Upper lobe of right lung (tissue), 1 donor: ENCODE measurements at places on chromosomes 6 and 20.
A peak's percentile ranks its signal among the peaks of the same experiment; 100 is the strongest.

- H3K4me1 ChIP-seq, result peaks cover 20% of the 10 kb centered on the region
- DNase-seq, result no peak
- H3K36me3 ChIP-seq, result no peaks in the 10 kb centered on the region
- no peak overlapping the region for H3K4me3 ChIP-seq
Measured at GRCh38 chr20:22791396-22791795, 207.0 kb upstream of the FOXA2 start.

DNA sequence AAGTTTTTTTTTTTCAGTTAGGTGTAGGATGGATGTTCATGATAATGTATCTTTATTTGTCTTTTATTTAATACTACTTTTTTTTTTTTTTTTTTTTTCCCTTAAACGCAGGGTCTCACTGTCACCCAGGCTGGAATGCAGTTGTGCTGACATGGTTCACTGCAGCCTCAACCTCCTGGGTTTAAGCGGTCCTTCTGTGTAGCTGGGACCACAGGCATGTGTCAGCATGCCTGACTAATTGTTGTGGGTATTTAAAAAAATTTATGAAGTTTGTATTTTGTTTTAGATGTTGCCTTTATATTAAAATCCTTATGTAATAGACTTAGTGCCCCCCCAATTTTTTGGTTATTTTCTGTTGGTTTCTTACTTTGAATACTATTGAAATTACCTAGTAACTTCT is 42.6 kb downstream of the NCOA3 start:
- no peak for DNase-seq
- H3K4me1 ChIP-seq, result peaks cover 16% of the 10 kb centered on the region
- H3K27me3 ChIP-seq, result no peaks in the 10 kb centered on the region
- no peak overlapping the region for H3K4me3 ChIP-seq

GRCh38 chr6:117477988-117478852 is 4.3 kb upstream of the DCBLD1 start:
- no peak overlapping the region for H3K27ac ChIP-seq
- no peaks in the 10 kb centered on the region for H3K4me1 ChIP-seq
- no peak overlapping the region for H3K4me3 ChIP-seq
- no peaks in the 10 kb centered on the region for H3K36me3 ChIP-seq

- no peaks in the 10 kb centered on the region for H3K27me3 ChIP-seq
- H3K4me3 ChIP-seq, result peak overlapping the region; percentile 98
- H3K27ac ChIP-seq, result peak overlapping the region; percentile 92
- H3K36me3 ChIP-seq, result peaks cover 29% of the 10 kb centered on the region
- DNase-seq, result peak; percentile 80
- H3K4me1 ChIP-seq, result peaks cover 20% of the 10 kb centered on the region
Measured at GRCh38 chr6:29723666-29724588, 693 bp downstream of the HLA-F start.

GRCh38 chr6:148954934-148955333 is 208.1 kb downstream of the UST start:
- no peaks in the 10 kb centered on the region for H3K27me3 ChIP-seq
- no peak overlapping the region for H3K4me3 ChIP-seq
- no peaks in the 10 kb centered on the region for H3K36me3 ChIP-seq
- DNase-seq, result no peak
- H3K4me1 ChIP-seq, result no peaks in the 10 kb centered on the region
- no peak overlapping the region for H3K27ac ChIP-seq

DNA sequence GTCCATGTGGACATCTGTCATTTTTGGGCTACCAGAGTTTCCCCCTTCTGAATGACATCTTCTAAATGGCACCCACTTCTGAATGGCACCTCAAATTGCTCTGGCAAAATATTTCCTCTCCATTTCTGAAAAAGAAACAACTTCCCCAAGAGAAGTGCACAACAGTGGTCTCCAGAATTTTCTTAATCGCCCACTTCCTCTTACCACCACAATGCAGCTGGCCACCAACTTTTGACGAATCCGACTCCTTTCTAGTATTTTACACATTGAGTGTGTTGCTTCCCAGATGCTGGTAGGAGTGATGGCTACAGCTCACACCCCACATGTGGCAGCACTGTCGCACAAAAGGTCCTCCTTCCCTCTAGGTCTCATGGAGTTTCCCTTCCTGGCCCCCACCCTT is 216.1 kb downstream of the FOXA2 start:
- no peaks in the 10 kb centered on the region for H3K27me3 ChIP-seq
- no peak for DNase-seq
- H3K4me1 ChIP-seq, result no peaks in the 10 kb centered on the region
- no peak overlapping the region for H3K27ac ChIP-seq
- H3K4me3 ChIP-seq, result no peak overlapping the region

GRCh38 chr6:169146521-169146920 is 107.1 kb downstream of the THBS2 start:
- no peaks in the 10 kb centered on the region for H3K4me1 ChIP-seq
- H3K4me3 ChIP-seq, result no peak overlapping the region

DNA sequence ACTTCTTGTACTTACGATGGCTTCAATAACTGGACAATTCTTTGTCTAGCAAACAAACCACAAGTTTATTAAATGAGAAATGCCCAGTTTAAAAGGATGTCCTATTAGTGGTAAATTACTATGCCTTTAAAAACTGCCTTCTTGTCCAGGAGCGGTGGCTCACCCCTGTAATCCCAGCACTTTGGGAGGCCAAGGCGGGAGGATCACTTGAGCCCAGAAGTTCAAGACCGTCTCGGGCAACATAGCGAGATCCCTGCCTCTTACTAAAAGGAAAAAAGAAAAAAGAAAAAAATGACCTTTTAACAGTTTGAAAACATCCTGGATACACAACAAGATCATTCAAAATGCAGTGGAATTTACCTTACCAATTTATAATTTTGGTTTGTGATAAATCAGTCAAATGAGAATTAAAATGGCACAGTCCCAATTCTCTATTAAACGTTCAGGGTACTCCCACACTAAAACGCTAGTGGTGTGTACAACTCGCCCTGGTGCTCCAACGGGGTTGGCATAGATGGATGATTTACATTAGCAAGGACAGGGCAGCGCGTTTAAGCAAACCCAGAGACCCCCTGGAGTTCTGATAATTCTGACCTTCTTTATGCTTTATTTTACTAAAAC is 2.3 kb downstream of the ZBTB2 start:
- no peaks in the 10 kb centered on the region for H3K36me3 ChIP-seq
- H3K27ac ChIP-seq, result peak overlapping the region; percentile 96
- H3K4me3 ChIP-seq, result peak overlapping the region; percentile 93

DNA sequence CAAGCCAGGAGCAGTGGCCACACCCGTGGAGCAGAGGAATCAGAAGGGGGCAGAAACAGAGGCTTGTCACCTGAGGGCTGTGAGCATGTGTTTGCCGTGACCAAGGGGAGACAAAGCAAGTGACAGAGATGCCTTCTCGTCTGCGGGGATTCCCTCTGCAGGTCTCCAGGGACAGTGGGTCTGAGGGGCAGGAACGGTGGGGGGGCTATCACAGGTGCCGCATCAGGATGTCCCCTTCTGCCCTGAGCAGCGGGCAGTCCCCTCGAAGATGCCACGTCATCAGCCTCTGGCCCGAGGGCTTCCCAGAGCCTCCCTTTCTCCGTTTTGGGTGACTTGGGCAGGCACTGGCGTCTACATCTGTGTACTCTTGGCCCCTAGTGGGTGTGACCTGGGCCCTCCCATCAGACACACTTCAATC is 338.7 kb downstream of the PREX1 start:
- no peak overlapping the region for H3K27ac ChIP-seq
- no peak for DNase-seq
- peaks cover 15% of the 10 kb centered on the region for H3K27me3 ChIP-seq
- no peak overlapping the region for H3K4me3 ChIP-seq
- no peaks in the 10 kb centered on the region for H3K4me1 ChIP-seq
- no peaks in the 10 kb centered on the region for H3K36me3 ChIP-seq

GRCh38 chr20:22339091-22339881 is 245.1 kb downstream of the FOXA2 start:
- no peaks in the 10 kb centered on the region for H3K4me1 ChIP-seq
- no peak overlapping the region for H3K27ac ChIP-seq
- no peaks in the 10 kb centered on the region for H3K36me3 ChIP-seq
- H3K27me3 ChIP-seq, result no peaks in the 10 kb centered on the region
- no peak for DNase-seq

GRCh38 chr6:155142168-155143028 is 121.4 kb upstream of the CLDN20 start:
- H3K36me3 ChIP-seq, result no peaks in the 10 kb centered on the region
- no peaks in the 10 kb centered on the region for H3K27me3 ChIP-seq
- H3K4me3 ChIP-seq, result peak overlapping the region; percentile 11
- peak overlapping the region; percentile 32 for H3K27ac ChIP-seq
- no peak for DNase-seq

DNA sequence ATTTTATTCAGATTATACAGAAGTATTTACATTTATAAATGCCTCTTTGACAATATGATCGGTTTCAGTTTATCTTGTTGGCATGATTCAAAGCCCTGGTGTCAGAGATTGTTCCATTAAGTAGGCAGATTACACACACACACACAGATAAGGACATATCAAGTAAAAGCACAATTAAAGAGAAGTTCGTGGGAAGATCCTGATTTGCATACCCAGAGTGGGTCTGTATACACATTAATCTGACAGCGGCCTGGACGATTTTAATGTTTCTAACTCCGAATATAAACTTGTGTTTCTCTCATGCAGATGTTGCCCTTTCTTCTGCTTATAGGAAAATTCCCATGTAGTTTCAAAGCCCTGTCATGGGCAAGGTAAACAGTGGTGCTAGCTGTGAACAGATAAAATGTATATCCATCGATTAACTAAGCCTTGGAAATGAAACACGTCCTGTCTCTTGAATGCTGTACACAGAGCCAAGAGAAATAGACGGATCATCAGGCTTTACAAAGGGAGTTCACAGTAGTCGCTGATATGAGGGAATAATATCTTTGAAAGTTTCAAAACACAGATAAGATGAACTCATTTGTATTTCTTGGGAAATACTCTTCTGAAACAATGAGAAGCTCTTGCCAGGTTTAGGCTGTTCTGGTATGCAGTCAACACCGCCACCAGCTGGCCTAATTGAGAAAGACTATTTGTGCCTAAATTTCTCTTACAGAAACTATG is 108.2 kb upstream of the GMDS start:
- no peaks in the 10 kb centered on the region for H3K27me3 ChIP-seq
- no peaks in the 10 kb centered on the region for H3K4me1 ChIP-seq
- H3K36me3 ChIP-seq, result no peaks in the 10 kb centered on the region

DNA sequence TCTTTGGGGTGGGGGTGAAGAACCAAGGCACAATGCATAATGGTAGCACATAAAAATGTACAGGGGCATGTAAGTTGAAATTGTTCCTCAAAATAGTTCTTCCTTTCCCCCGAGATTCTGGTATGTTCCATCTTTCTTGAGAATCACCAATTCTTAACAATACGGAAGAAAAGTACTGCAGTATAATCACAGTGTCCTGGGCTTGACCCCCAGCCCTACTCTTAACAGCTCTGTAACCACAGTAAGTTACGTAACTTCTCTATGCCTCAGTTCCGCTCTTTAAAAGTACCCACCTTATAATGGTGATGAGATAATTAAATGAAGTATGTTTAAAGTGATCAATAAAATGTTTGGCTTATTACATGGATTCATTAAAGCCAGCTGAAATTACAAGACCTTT is 104.5 kb downstream of the SMLR1 start:
- H3K36me3 ChIP-seq, result no peaks in the 10 kb centered on the region
- no peak overlapping the region for H3K27ac ChIP-seq
- H3K4me1 ChIP-seq, result peaks cover 26% of the 10 kb centered on the region
- no peak overlapping the region for H3K4me3 ChIP-seq

- H3K36me3 ChIP-seq, result no peaks in the 10 kb centered on the region
- no peak overlapping the region for H3K4me3 ChIP-seq
Measured at GRCh38 chr20:9978397-9979004, 56.3 kb upstream of the ANKEF1 start.
